NCI-H2029 treated with DMSO at 0.1 percent for 48 hours (cell line): ENCODE measurements at places on chromosomes 3 and 15.

- no peak for DNase-seq
Observed at GRCh38 chr15:78921517-78921916, 23.3 kb downstream of the CTSH start.

- no peak for DNase-seq
Observed at GRCh38 chr3:177973241-177973840, 562.9 kb upstream of the KCNMB2 start.

- no peak for DNase-seq
Observed at GRCh38 chr3:48634661-48635221, 520 bp downstream of the SLC26A6 start.

- DNase-seq = no peak
Observed at GRCh38 chr15:47362118-47362905, 355.0 kb upstream of the SEMA6D start.

GRCh38 chr3:1632128-1632527 is 466.5 kb upstream of the CNTN4 start:
- DNase-seq = no peak

DNA sequence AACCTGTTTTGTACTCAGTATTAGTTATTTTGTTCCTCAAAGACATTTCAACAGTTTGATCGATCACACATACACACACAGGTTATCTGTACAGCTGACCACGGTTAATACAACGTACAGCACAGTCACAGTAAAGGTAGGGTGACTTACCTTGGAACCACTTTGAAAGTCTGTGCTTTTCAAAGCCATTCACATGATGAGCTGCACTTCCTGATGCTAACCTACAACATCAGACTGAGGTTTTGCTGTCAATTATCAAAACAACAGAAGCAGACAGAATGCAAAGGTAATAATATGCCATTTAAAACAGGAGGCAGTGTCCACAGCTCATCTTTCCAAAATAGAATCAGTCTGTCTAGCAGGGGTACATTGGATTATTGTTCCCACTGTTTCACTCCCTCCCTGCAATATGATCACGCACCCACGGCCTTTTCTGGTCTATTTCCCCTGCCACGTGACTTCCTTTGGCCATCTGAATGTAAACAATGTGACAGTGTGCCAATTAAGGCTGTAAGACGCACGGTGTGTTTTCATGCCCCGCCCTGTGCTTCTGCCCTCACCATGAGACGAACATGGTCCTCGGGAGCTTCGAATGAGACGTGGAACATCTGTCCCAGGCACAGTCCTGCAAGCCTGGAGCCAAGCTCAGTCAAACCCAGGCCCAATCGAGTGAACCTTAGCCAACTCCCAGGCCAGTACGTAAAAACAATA is 102.4 kb downstream of the FMN1 start:
- DNase-seq = no peak

GRCh38 chr3:156630081-156630772 is 44.2 kb upstream of the TIPARP start:
- DNase-seq = peak; percentile 71

GRCh38 chr3:62318365-62318751 is 55.0 kb downstream of the FEZF2 start:
- DNase-seq = no peak

DNA sequence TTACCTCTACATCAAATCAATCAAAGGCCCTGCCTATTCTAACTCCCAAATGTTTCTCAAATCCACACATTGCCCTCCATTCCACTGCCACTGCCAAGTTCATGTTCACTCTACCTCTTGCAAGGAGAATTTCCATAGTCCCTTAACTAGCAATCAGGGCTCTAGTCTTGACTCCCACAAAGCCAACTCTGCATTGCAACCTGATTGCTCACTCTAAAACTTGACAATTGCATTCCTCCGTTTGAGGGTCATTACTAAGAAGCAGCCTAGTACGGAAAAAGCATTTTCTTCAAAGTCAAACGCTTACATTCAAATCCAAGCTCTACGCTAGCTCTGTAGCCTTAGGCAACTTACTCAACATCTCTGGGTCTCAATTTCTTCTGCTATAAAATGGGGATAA is 1.2 kb downstream of the CPA3 start:
- no peak for DNase-seq

DNA sequence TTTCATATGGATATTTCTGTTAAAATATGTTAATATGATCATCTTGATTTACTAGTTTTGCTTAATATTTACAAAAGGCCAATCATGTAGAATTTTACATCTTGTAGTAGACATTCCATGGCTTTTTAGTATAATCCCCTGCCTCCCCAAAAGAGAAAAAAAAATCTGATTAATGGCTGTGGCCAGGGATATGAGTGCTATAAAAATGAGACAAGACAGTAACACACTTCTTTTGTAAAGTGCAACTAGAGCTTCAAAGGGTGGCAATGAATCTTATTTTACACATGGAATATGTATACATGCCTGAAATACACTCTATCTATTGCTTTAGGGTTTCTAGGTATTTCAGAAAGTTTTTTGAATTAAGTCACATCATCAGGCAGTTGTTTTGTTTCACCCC is 112.2 kb upstream of the NANOGP8 start:
- DNase-seq = no peak

DNA sequence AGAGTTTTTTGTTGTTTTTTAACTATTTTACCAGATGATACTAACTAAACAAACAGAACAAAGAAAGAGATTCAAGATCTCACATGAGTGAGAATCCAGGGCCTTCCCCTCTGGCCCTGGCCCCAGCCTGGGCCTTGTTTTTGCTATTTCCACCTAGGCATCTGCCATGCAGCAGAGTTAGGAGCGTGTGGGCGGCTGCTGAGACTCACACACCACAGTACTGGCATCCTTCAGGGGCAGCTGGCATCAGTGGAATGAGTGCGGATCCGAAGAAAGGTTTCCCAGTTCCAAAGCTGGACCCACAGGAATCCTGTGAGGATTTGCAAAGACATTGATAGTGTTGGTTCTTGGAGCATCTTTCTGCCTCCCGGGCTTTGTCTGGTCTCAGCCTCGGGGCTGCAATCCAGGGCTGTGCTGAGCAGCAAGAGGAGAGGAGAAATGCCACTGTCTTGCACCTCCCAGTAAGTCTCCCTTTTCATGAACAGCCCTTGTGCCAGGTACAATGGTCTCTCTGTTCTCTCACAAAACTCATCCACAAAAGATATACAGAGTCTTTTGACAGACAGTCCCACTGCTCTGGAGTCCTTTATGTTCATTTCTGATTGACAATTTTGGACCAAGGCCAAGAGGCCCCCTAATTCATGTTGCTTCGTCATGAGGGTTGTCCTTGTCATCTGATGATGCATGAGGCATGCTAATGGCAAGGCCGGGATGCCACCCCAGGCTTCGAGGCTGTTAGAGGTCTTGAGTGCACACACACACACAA is 46.6 kb downstream of the APH1B start:
- DNase-seq = no peak

DNA sequence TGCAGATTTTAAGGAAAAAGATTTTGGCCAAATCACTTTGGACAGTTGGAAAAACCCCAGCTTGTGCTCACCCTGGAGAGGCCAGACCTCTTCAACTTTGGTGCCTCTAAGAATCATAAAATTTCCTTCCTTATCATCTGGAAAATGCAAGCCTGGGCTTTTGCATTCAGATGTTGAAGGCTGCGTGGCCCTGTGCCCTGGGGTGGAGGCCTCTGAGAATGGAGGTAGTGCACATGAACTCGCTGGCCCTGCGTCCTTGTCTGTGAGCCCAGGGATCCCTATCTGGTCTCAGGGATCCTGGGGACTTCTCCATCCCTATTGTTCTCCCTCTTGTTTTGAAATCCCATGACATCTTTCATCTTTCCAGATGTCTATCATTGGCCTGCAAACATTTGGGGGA is 64.6 kb upstream of the ARNT2 start:
- DNase-seq = no peak
